ENCODE measurements at places on chromosomes 5 and 9. TPM values are rescaled to one million over a fixed set of nuclear protein-coding genes. Genes with fewer than 3 reads are reported as not detected.

GRCh38 chr5:36988396-36988795, 111.8 kb downstream of the NIPBL start:
- no peak for DNase-seq

DNA sequence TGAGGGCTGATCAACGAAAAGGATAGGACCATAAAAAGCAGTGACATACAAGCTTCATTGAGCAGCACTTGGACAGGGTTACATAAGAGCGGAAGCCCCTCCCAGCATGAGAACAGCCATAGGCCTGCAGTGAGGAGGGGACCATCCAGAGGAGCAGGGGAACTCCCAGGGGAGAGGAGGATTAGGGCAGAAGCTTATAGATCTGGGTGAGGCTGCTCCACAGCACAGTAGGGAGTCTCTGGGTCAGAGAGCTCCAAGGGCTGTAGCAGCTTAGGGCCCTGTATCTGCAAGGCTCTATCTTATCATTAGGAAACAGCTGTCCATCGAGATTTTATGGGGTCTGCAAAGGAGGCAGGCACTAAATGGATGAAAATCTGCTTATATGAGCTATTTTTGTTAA, 186.6 kb downstream of the DOCK8 start:
- no peak for DNase-seq

DNA sequence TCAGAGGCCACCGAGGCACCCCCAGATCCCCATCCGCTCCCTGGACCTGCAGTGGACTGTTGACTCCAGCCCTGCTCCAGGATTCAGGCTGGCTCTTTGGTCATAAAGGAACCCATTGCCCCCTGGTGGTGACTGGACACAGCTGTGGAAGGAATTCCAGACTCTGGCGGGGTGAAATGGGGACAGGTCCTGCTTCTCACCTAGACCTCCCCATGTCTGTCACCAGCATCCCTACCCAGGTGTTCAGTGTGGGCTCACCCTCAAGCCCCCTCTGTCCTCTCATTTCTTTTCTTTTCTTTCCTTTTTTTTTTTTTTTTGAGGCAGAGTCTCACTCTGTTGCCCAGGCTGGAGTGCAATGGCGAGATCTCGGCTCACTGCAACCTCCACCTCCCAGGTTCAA, 25.5 kb upstream of the STXBP1 start:
- DNase-seq, result peak; percentile 84

- no peak for DNase-seq
Measured at GRCh38 chr9:83030391-83031107, 32.4 kb downstream of the RASEF start.

DNA sequence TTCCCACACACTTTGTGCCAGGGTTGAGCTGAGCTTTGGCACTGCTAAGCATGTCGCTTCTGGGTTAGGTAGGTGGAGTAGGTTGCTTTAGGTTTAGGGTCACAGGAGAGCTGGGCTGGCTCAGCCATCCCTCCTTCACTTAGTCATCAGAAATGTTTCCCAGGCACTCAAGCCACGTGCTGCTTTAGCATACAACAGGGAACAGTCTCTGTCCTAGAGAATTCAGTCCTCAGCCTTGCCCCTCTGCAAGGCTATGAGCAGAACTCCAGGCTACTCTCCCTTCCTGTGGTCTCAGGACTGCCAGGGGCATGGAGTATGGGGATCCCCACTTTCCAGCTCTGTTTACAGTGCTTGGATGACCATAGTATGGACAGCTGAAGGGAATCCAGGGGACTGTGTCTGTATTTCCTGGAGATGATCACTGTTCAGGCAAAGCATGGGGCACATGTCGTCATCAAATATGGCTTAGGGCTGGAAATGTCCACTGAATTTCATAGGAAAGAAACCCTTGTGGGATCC, 7.5 kb upstream of the ANKRD33B start:
- peak; percentile 72 for DNase-seq

DNA sequence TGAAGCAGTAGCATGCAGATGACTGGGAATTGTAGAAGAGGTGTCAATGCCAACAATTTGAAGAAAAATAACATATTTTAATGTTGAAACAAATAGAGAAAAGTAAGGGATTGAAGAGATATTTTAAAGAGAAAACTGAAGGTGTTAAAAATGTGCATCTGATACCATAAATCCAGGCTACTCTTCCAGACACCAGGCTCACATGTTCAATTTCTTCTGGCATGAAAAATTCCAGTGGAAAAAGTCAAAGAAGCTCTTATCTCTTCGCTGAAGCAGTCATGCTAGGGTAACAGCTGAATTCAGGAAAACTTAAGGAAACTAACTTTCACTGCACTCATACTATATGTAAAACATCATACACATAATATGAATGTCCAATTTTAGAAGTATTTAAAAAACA, 335.0 kb downstream of the PDE4D start:
- no peak for DNase-seq

- no peak for DNase-seq
Measured at GRCh38 chr5:58542709-58543108, 40.2 kb upstream of the RAB3C start.

The GPX3 gene
- total RNA-seq, result 126 TPM

The DAB2 gene
- total RNA-seq, result 161 TPM

DNA sequence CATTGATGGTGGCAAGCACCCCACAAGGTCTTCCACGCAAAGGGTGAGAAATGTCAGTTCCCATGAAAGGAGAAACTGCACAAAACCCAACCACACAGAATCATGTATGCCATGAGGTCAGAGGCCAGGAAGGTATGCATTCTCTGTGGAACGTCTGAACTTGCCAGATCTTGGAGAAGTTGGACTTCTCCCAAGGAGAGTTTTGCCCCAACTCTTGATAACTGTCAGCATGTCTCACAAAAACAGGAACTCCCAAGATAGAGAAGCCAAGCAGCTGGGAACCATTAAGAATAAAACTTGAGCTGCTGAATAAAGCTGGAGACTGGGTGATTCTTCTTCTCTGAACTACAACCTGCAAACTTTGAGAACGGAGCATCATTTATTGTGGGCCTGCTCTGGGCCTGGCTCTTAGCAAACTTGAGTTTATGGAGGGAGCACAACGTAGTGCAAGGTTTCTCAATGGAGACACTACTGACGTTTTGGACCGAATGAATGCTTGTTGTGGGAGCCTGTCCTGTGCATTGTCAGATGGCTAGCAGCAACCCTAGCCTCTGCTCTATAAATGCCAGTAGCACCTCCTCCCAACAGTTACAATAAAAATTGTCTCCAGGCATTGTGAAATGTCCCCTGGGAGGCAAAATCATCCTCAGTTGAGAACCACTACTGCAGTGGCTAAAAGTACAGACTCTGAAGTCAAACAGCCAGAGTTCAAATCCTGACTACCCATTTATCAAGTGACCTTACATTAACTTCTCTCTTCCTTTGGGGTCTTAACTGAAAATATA, 193.5 kb downstream of the ACTL7B start:
- DNase-seq, result no peak

DNA sequence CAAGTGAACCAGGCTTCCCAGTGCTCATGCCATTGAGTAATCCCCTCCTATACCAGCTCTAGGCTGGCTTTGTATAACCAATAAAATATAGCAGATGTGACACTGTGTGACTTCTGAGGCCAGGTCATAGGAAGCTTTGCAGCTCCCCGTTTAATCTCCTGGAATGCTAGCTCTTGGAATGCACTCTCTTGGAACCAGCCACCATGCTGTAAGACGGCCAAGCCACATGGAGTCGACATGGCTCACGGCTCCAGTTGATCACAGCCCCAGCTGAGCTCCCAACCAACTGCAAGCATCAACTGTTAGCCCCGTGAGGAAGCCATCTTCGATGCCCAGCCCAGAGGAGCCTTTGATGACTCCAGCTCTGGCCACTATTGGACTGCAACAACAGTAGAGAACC, 74.5 kb downstream of the SH3TC2 start:
- no peak for DNase-seq

DNA sequence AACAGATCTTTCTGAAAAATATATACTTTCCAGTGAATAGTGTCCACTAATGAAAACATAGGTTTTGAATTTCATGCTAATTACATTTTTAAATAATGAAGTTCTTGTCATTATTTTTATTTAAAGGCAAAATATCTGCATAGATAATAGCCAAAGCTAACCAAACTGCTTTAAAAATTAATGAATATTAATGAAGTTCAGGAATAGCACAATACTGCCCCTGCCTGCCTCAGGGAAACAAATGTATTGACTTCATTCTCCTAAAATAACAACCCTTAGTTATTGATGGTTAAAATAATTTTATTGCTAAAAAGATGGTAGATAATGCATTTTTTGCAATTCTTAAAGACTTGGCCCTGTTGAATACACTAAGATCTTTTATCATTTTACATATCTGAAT, 103.6 kb upstream of the SSBP2 start:
- DNase-seq, result no peak

DNA sequence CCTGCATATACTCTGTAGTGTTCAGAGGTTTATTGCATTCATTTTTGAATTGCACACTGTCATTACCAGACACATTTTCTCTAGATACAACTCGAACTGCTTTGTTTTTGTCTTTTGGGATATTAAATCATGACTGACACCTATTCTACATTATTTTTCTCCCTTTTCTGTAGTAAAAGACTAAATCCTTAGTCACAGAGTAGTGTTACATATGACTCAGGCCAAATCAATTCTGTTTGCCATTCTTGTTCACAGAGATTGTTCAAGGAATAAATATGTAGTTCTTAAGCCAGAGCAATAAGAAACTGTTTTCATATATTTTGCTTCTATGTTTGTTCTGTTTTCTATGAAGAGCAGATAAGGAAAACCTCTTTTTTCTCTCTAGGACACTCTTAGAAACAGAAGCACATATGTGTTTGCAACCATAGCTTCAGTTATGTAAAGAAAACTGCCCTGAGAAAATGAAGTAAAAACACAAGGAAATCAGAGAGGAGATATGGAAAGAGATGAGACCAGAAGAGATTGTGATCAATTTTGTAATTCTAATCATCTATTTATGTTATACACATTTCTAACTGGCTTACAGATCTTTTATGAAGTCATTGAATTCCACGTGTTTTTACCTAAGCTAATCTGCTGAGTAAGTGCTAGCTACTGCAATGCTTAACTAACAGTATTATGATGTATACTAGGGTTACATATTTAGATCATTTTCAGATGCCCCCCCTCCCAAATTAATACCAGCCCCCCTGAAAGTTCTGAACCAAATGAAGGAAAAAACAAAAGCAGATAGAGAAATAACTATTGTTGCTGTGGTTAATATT, 1995.6 kb upstream of the CDH6 start:
- peak; percentile 29 for DNase-seq
